ENCODE measurements at places on chromosomes 5 and 9.

GRCh38 chr5:40626801-40627200 lies 52.9 kb upstream of the PTGER4 start:
- DNase-seq: no peak

- peak; percentile 13 for DNase-seq
These were observed 561 bp downstream of the DAPK1 start for GRCh38 chr9:87498046-87498810.

GRCh38 chr5:53368516-53368915 lies 111.9 kb upstream of the FST start:
- DNase-seq: no peak

- no peak for DNase-seq
These were observed 62.3 kb downstream of the RAPGEF1 start for GRCh38 chr9:131677444-131678180.

GRCh38 chr5:179195561-179196404 lies 135.6 kb downstream of the ZNF354C start:
- DNase-seq: no peak

GRCh38 chr9:80690349-80690939 lies 998.9 kb downstream of the TLE1 start:
- no peak for DNase-seq

DNA sequence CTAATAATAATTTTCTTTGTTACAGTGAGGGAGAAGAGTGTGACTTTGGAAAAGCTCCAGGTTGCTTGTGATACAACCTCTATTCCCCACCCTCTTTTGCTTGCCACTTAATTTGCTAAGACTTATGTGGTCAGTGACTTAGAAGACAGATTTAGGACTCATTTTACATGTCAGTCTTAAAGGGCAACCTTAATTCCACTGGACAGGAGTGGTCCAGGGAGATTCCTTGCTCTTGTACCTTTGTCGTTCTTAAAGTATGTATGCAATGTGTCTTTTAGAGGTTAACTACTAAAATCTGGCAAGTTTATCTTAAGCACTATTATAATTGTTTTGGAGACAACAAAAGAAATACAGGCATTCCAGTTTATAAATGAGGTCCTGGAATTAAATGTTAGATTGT lies 20.0 kb downstream of the SLC30A5 start:
- DNase-seq: no peak

DNA sequence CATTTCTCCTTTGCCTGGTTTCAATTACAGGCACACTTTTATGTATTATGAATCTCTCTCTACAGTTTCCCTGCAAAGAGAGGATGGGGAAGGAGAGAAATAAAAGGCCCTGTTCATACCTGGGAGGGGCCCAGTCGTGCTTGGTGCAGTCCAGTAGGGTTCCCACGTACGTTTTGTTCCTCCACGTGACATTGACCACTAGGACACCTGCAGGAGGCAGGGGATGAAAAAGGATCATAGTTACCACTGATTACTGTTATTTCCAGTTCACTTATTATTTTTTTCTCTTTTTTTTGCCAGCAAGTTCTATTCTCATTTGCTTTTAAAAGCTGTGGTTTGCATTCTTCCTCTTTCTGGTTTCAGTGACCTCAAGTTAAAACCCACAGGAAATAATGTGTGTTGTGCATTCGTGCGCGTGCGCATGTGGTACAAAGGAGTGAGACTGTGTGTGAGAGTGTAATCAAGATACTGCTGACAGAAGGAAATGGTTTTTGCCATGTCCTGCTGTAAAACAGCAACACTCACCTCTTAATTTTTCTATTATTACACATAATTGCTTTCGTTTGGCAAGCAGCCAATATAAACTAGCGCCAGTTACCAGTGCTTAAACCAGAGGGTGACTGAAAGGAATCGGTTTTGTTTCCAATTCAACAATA lies 96.8 kb downstream of the ZNF608 start:
- DNase-seq: peak; percentile 75

- DNase-seq: no peak
These were observed 3.6 kb downstream of the FBXO38 start for GRCh38 chr5:148387325-148387724.

DNA sequence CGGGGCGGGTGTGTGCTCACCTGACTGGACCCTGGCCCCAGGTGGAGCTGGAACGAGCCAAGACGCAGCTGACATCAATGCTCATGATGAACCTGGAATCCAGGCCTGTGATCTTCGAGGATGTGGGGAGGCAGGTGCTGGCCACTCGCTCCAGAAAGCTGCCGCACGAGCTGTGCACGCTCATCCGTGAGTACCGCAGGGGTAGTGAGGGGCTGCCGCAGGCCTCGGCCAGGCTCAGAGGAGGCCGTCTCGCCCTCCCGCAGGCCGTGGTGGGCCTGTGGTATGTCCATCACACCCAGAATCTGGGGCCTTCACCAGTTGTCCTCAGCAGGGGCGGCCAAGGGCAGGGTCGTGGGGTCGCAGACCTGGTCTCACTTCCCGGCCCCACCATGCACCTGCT lies 11.3 kb downstream of the PMPCA start:
- DNase-seq: no peak

- no peak for DNase-seq
These were observed 1196.1 kb upstream of the CDH9 start for GRCh38 chr5:28234356-28234968.

GRCh38 chr5:164818445-164818844 lies 1313.0 kb downstream of the MAT2B start:
- DNase-seq: no peak

DNA sequence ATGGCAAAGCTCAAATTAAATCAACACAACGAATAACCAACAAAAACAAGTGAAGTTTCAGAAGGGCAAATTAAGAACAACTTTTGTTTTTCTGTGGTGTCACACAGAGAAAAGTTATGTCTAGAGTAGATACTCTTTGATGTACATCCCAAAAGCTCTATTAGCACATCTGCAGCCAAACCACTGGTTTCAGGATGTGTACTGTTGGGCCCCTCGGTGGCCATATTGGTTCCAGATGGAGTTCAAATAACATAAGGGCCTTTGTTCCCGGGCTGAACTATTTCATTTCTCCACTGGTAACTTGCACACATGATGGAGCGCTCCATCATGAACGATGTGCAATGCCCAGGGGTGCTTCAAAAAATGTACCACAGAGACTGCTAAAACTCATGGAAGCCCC lies 126.1 kb downstream of the SEMA5A start:
- no peak for DNase-seq

DNA sequence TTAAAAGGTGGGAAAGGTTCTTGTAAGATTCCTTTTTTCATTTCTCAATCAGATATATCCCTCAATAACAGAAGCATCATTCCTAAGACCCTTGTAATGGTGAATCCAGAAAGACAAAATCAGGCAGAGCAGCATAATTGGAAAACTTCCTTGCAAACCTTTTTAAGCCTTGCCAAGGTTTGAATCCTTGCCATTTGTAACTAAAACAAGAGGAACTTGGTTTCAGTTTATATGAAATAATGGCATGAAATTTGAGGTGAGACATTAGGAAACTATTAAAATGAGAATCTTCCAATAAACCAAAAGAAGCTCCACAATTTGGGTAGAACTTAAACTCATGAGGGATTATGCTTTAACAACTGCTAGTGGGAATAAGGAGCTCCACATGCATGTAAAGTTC lies 384.7 kb upstream of the SMC2 start:
- DNase-seq: no peak

DNA sequence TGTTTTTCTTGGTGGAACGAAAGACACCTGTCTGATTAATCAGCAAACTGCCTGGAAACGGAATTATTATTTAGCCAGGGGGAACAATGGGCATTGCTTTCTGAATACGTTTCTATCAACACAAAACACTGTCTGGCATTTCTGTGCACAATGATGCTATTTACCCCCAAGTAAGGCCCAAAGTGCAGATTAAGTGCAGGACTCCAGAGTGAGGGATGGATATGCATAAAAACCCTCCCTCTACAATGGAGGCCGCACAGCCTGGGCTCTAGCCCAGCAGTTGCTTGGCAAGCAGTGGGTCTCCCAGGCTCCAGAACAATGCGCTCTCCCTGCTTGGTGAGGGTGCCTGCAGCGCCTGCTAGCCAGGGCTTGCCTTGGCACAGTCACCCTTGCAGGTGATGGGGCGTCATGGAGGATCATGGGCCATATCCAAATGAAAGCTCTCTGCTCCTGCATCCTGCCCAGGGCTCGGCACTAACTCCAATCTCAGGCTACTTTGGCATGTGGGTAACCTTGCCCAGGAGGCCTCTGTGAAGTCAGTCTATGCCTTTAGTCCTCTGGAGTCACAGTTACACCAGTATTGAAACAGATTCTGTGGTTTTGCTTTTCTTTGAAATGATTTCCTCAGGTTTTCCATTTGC lies 11.5 kb upstream of the SPATA24 start:
- peak; percentile 63 for DNase-seq

DNA sequence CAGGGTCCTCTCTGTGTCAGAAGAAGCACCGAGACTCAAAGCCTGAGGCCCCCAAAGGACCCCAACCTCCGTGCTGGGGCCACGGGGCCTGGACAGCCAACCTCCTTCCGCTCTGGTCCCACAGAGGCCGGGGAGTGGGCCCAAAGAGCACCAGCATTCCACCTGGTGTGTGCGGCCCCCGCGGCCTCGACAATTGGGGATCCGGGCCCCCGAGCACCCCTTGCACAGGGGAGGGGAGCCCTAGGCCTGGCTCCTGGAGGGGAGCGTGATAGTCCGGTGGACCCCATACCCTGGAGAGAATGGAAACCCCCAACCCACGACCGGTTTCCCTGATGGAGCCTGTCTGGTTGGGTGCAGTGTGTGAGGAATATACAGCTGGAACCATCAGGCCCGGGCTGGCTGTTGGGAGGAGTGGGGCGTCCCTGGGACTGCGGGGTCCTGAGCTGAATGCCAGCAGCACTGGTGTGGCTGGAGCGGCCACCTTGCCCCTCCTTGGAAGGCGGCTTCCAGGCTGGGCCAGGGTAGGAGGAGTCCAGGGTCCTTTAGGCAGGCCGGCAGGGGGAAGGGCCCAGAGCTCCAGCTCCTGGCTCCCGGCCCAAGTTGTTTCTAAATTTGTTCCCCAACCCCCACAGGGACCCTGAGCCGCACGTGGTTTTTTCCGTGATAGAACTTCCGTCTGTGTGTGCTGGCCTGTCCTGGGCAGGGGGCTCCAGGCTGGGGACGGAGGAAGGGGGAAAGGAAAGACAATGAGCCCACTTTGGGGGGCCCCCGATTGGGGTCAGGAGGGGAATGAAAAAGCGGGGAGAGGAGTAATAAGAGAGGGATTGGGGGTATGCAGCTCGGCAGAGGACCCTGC lies 825 bp upstream of the TOR4A start:
- no peak for DNase-seq

- DNase-seq: no peak
These were observed 3.6 kb downstream of the NR3C1 start for GRCh38 chr5:143399616-143400540.

GRCh38 chr9:5628183-5628529 lies 751 bp upstream of the RIC1 start:
- no peak for DNase-seq

- DNase-seq: peak; percentile 5
These were observed 34.6 kb upstream of the RAI14 start for GRCh38 chr5:34621277-34622097.

DNA sequence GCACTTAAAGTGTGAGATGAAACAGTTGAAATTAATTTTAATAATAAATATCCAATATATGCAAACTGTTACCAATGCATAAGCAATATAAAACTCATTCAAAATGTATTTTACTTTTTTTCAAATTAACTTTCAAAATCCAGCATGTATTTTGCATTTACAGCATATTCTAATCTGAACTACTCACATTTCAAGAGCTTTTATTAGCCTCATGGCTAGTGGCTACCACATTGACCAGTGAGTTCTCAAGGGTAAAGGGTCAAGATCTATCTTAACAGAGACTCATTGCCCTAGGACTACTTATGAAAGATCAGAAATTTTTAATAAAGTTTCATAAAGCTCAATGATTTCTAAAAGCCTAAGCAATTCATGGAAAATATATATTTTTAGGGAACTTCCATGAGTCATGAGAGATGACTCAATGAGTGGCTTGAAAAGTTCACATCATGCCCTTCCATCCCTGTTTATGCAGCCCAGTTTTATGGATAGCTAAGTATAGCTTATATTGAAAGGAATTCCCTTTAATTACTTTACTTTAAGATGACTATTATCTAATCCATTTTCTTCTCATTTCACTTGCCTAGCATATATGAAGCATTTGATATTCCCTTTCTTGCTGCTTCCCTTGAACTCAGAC lies 608.6 kb downstream of the SLCO4C1 start:
- DNase-seq: no peak

DNA sequence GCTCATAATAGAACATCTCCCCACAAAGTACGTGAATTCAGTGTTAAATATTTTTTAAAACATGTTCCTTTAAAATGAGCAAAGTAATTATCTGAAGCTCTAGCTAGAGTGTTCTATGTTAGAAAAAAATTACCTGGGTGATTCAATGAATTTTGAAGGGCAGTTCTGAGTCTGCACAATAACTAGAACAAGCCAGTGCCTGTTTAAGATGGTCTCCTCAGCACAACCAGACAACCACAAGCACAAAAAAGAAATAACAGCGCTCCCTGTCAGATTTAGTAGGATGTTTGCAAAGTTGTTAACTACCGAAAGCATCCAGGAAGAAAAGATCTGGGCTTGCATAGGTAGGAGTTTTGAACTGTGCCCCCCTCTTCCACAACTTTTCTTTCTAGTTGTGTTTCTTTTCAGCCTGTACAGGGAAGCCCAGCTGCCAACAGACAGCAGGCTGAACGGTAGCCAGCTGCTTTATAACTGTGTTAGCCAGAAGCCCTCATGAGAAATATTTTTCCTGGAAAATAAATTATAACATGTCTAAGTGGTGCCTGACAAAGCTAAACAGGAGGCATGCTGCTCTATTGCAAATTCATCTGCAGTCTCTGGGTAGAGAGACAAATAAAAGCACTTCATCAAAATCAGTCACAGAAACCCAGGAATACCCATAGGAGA lies 1026.9 kb downstream of the MAT2B start:
- DNase-seq: no peak

DNA sequence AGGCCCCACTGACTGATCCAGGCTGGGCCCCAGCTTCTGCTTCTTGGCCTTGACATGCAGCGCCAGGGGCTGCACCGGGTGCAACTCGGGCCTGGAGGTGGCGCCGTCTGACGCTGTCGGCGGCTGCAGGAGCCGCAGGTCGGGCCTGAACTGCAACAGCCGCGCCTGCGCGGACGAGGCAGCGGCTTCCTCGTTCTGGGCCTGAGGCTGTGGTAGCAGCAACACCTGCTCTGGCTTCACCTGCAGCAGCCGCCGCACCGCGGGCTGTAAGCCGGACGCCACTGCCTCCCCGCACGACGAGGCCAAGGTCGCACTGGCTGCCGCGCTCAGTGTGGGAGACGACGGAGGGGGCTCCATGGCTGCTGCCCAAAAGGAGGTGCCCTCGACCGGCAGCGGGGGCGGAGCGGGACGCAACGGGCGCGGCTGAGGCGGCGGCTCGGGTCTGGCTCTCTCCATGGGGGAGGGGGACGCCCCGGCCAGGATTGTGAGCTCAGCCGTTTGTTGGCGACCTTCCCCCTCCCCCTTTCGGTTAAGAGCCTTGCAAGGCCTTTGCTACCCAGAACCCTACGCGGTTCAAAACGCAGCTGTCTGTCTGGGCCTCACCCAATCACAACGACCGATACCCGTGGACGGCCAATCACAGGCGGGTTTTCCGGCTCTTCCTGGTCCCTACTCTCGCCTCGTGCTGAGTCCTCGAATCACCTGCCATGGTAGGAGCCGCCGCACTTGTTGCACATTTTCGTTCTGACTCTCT lies 438 bp downstream of the SOX30 start:
- DNase-seq: peak; percentile 85

Data from activated naive CD8-positive, alpha-beta T cell treated with anti-CD3 and anti-CD28 coated beads for 36 hours (primary cell).